ENCODE measurements at places on chromosomes 7 and 10.

GRCh38 chr7:16660702-16661464 lies 14.9 kb downstream of the BZW2 start:
- no peak for DNase-seq

DNA sequence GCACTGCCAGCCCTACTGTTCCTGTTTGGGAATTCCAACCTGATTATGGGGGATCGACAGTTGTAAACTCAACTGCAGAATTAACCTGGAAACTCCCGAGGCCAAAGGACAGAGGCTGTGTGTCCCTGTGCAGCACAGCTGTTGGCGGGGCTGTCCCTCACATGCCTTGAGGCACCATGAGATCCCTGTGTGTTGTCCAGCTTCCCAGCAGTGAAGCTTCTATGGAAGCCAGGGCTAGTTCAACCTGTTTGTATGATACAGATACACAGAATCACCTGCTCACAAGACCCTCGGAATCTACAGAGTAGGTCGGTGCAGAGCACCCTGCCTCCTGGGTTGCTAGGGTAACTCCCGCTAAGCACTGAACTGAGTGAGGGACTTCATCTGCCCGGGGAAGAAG lies 61.0 kb upstream of the EFCAB10 start:
- no peak for DNase-seq

DNA sequence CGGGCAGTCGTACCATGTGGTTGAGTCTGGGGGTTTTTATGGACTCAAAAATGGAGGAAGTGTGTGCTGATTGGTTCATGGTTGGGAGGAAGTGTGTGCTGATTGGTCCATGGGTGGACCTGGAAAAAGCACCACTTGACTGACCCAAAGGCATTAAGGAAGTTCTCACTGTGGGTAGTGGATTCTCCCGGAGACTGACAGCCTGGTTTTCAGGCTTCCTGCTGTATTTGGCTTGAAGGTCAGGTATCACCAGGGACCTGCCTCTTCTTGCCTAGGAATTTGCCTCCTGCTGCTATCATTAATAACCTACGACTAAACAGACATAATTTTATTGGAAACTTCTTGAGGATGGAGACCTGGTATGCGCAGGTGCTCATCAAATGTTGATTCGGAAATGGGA lies 268.8 kb upstream of the LRGUK start:
- no peak for DNase-seq

GRCh38 chr7:2202361-2202761 lies 30.4 kb downstream of the MAD1L1 start:
- DNase-seq, result no peak

GRCh38 chr10:131186547-131187253 lies 124.8 kb downstream of the TCERG1L start:
- DNase-seq, result no peak

- DNase-seq, result no peak
These were observed 86.9 kb downstream of the DAGLB start for GRCh38 chr7:6360841-6361240.

GRCh38 chr7:106290319-106290718 lies 5.5 kb upstream of the NAMPT start:
- DNase-seq, result no peak

GRCh38 chr7:36153571-36154097 lies 580 bp downstream of the EEPD1 start:
- no peak for DNase-seq

- DNase-seq, result no peak
These were observed 454.6 kb upstream of the SORCS1 start for GRCh38 chr10:107619139-107619538.

- no peak for DNase-seq
These were observed 13.0 kb upstream of the TRPV6 start for GRCh38 chr7:142898377-142899170.

- no peak for DNase-seq
These were observed 154.4 kb downstream of the PRKAG2 start for GRCh38 chr7:151722533-151722932.

GRCh38 chr10:10205906-10206305 lies 811.8 kb upstream of the CELF2 start:
- no peak for DNase-seq

GRCh38 chr7:128693373-128694015 lies 21.4 kb downstream of the GARIN1A start:
- DNase-seq, result no peak
